ENCODE measurements at places on chromosomes 16 and 17.

- DNase-seq: no peak
Measured at GRCh38 chr17:41977991-41978390, 11.4 kb downstream of the CNP start.

GRCh38 chr16:16004314-16004749, 54.9 kb downstream of the ABCC1 start:
- peak; percentile 42 for DNase-seq

DNA sequence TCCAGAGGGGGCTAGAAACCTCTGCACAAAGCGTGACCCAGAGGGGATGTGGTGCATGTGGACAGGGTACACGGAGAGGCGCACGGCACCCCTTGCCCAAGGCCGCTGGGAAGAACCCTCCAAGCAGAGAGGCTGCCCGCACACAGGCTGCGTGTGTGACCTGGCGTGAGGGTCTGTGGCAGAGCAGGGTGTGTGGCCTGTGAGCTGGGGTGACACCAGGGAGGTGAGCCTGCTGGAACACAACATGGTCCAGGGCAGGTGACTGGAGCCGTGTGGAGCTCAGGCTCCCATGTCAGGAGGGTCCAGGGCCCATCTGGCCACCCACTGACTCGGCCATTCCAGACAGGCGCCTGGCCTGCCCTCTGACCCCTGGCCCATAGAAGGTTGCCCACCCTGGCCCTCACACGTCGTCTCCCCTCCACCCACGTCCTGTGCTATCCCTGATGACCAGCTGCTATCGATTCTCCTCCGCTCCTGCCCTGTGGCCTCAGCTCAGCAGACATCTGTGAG, 14.8 kb upstream of the TMEM204 start:
- DNase-seq: no peak

GRCh38 chr17:57451643-57452042, 195.3 kb downstream of the MSI2 start:
- no peak for DNase-seq

GRCh38 chr17:52147872-52148271, 10.6 kb downstream of the CA10 start:
- DNase-seq: no peak

GRCh38 chr16:31874366-31875111, 932 bp downstream of the ZNF267 start:
- peak; percentile 46 for DNase-seq

GRCh38 chr17:46817151-46817900, 1.2 kb downstream of the WNT3 start:
- no peak for DNase-seq

GRCh38 chr16:17499223-17499902, 28.6 kb upstream of the XYLT1 start:
- peak; percentile 45 for DNase-seq

DNA sequence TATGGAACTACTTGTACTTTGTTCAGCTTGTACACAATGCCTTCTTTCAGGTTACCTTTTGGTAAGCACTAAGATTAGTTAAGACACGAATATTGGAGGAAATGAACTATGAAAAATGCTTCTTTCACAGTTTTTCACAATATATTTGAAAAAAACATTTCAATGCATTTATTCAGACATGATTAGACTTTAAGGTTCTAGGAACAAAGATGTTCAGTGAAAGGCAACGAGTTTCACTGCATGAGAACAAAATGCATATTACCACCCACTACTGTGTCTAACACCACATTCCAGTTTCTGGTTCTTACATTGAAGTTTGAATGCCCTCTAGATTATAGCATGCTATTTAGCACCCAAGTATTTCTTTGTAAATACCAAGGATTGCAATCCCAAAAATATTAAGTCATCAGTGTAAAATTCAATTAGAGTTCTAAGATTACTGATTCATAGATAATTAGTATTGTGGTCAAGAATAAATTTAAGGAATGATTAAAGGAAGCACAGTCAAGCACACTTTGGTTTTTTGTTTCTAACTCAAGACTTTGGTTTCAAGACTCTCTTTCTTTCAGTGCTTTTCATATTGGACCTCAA, 261.7 kb downstream of the CEP112 start:
- DNase-seq: peak; percentile 14

DNA sequence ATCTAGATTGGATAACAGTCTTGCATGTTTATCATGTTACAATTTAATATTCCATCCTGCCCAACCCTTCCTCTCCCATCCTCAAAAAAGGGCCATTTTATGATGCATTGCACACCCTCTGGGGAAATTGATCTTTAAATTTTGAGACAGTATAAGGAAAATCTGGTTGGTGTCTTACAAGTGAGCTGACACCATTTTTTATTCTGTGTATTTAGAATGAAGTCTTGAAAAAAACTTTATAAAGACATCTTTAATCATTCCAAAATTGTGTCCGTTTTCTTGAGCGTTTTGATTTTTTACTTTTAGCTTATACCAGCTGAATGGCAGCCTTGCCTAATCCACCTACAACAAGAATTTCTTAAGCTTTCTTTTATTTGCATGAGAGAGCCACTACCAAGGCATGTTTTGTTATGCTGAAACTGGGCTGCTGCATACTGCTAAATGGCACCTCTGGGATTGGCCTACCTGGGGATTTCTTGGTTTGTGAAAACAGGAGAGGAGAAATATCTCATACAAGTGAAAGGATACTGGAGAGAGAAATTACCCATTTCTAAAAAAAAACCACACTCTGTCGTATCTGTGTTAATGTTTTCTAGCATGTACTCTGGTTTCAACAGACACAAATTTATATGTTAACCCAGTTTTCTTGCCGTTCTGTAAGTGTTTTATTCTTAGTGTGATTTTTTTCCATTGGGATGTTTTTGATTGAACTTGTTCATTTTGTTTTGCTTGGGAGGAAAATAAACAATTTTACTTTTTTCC, 52.2 kb downstream of the TUBD1 start:
- DNase-seq: no peak

DNA sequence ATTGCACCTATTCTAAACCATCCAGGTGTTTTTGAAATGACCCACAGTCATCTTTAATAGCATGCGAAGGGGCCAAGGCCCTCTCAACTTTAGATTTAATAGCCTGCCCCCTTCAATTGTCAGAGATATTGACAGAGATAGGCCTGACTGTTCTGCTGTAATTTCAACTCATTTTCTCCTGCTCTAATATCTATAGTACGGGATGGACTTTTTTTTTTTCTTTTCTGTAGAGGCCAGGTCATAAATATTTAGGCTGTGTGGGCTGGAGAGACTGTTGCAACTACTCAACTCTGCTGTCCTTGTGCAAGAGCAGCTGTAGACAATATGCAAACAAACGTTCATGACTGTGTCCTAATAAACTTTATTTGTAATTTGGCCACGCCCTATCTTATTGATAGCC, 24.7 kb upstream of the KRT20 start:
- DNase-seq: peak; percentile 41

DNA sequence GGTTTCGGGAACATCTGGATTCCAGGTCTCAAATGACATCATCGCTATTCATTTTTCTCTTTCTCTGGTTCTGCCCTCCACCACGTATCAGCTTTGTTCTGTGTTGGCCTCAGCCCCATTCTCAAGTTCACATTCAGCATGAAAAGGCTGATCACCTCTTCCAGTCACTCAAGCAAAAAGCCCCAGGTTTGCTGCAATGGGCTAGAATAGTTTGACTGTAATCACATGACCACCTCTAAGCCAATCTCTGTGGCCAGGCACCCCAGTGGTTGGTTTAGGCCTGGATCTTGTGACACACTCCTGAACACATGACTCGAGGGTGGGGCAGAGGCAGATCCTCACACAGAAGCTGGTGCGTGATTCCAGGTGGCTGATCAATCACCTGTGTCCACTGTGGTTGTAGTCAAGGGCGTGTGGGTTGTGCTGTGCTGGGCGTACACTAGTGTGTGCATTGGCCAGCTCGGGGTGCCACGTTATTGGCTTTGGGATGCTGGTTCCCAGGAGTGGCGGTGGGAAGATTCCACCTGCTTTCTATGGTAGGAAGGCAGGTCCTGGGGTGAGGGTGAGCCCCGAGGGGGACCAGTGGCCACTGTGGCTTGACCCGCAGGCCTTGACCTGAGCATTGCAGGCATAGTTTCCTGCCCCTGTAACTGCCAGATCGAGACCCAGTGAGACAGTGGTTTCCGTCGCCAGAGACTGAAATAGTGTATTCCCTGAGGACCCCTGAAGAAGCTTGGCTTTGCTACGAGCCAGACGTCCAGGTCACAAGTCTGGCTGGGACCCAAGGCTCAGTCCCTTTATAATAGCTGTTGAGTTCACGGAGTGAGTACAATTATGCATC, 12.0 kb downstream of the EEF2K start:
- no peak for DNase-seq

- DNase-seq: peak; percentile 26
Measured at GRCh38 chr16:24737391-24737871, 8.0 kb downstream of the TNRC6A start.

- DNase-seq: no peak
Measured at GRCh38 chr16:50999181-50999580, 151.9 kb downstream of the SALL1 start.

GRCh38 chr16:3954411-3954921, 74.0 kb upstream of the CREBBP start:
- DNase-seq: no peak

DNA sequence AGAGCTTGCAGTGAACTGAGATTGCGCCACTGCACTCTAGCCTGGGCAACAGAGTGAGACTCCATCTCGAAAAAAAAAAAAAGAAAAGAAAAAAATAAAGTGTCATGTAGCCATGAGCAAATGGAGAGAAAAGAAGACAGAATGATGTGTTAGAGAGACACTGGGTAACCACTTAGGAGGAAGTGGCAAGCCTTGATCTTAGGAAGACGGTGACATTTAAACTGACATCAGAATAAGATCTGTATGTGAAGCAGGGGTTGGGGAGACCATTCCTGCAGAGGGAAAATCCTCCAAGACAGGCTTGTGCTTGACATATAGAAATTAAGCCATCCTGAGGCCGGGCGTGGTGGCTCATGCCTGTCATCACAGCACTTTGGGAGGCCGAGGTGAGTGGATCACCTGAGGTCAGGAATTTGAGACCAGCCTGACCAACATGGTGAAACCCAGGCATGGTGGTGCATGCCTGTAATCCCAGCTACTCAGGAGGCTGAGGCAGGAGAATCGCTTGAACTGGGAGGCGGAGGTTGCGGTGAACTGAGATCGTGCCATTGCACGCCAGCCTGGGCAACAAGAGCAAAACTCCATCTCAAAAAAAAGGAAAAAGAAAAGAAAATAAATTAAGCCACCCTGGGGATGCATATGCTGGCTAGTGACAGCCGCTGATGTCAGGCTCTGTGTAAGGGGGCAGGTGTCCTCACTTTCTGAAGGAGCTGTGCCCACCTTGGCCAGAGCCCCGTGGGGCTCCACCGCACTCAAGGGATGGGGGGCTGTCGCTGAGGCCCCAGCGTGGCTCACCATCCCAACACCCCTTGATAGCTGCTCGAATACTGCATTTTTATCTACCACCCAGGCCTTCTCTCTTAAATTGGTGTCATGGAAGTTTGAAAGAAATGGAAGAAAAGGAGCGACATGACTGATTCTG, 13.1 kb upstream of the CYB5B start:
- no peak for DNase-seq

- DNase-seq: no peak
Measured at GRCh38 chr17:8856869-8857575, 10.5 kb downstream of the PIK3R6 start.

GRCh38 chr16:76428858-76429257, 151.7 kb downstream of the CNTNAP4 start:
- no peak for DNase-seq

- peak; percentile 28 for DNase-seq
Measured at GRCh38 chr16:81481207-81481821, 36.7 kb downstream of the CMIP start.

DNA sequence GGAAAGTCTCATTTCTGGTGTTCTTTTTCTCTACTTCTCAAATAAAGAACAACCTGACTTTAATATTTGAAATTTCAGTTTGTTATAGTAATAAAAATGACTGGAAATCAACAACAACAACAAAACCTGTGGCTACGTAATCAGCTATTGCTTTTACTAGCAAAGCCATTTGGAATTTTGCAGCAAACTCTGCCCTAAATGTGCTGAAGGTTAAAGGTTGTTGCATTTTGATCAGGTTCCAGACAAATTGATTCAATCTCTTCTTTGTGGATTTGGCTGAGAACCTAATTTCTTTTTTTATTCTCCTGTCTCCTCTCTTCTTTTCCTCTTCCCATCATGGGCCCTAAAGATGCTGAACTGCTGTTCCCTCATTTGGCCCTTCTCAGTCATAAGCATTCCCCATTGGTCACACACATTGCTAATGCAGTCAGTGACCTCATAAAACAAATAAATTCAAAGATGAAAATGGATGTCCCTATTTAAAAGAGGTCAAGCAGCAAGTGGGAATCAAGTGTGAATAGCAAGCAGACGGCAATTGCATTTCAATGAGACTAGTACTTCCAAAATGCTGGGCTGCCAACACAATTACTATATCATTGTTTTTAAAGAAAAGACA, 795.1 kb upstream of the CDH8 start:
- DNase-seq: no peak

- DNase-seq: no peak
Measured at GRCh38 chr16:11596572-11597226, 10.0 kb upstream of the LITAF start.

DNA sequence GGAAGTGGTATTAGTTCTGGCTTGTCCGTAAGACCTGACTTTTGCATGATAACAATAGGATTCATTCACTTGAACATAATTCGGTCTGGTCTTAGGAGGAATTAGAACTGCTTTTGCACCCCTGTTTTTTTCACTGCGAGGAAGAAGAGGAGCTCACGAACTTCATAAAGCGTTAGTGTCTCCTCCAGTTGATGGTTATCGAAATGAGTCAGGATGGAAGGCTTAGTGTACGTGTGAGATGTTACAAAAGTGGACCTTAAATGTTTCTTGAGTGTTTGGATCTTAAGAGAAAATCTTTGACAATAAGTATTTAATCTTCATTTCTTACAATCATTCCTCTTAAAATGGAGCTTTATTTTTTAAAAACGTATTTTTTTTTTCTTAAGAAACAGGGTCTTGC, 52.8 kb downstream of the USP10 start:
- DNase-seq: no peak

DNA sequence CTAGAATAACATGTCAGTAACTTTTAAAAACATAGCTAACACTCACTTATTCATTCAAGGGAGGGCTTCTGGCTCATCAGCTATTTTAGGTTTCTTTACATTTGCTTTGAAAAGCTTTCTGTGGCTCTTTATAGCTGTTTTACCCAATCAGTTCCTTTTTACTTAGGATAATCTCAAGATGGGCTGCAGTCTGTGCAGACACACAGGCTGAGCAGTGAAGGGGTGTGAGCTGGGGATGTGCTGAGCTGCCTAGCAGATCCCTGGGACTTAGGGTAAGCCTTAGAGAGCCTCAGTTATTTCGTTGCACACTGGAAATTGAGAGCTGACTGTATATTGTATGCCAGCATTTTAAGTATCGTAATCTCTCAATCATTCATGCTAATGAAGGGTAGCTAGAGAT, 30.2 kb upstream of the NOL11 start:
- no peak for DNase-seq

DNA sequence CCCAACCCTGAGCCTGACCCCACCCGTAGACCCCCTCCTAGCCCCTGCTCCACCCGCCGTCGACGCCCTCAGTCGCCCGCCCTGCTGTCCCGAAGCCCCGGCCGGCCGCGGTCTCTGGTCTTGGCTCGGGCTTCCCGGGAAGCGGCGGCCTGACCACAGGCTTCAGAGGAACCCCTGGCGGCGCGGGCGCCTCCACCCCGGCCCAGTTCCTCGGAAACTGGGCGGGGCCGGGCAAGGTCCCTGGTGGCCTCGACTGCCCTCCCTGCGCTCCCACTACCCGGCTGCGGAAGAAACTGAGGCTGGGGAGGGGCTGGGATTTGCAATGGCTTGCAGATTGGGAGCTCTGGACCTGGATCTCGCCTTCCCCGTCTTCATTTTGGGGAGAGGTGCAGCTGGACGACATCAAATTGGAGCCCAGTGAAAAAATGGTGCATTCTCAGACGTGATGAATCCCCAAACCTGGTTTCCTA, 692 bp upstream of the SOCS1 start:
- peak; percentile 79 for DNase-seq

GRCh38 chr16:17331991-17332390, 138.8 kb downstream of the XYLT1 start:
- no peak for DNase-seq

Data from AG20443 (cell line).